Erythroblast (primary cell): ENCODE measurements at places on chromosomes 7 and 10.

GRCh38 chr7:139762886-139763285 lies 14.9 kb downstream of the HIPK2 start:
- no peak for DNase-seq

GRCh38 chr10:58414270-58415041 lies 29.2 kb downstream of the TFAM start:
- no peak for DNase-seq

GRCh38 chr7:50853311-50853710 lies 70.6 kb upstream of the GRB10 start:
- no peak for DNase-seq

- DNase-seq: no peak
These were observed 21.8 kb upstream of the SMNDC1 start for GRCh38 chr10:110326351-110327032.

DNA sequence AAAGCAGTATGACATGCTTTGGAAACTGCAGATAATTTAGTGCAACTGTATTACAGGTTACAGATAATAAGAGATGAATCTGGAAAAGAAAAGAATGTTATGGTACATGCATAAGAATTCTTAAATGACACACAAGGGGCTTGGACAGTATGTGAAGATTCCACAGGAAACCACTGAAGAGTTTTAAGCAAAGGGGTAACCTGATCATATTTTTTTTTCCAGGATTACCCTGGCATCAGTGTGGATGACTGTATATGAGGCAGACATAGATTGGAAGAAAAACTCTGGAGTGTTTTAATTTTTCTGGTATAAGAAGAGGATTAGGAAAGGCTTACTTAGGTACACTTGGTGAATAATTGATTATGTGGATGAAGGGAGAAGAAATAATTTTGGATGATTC lies 8.1 kb downstream of the TFPI2 start:
- DNase-seq: no peak

DNA sequence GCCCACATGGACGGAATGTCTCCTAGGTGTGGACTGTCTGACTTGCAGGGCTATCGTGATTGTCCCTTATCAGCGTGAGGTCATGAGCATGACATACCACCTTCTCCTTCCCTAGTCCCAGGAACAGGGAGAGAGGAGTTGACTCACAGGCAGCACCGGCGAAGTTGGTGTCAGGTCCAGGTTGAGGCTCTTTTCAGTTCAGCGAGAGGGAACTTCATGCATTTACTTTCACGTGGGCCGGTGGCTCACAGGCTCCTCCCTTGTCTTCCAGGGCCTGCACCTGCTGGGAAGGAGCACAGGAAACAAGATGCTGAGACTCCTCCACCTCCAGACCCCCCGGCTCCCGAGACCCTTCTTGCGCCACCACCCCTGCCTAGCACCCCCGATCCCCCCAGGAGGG lies 46.1 kb downstream of the PROSER2 start:
- DNase-seq: peak; percentile 59

DNA sequence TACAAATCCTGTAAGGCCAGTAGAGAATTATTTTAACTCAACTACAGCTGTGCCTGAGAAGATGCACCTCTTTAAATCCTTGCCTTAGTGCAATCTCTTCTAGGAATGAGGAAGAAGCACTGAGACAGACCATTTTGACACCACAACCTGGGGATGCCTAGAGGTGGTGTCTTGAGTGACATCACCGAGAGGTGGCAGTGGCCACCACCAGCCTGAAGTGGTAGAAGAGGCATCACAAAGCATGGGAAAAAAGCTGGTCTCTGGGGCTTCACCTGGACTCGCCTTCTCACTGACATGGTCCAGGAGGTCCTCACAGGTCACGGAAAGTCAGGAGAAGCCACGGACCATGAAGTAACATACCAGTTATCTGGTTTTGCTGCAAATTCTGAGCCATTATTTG lies 99.2 kb upstream of the PDLIM1 start:
- no peak for DNase-seq

GRCh38 chr10:72081772-72082590 lies 6.4 kb downstream of the SPOCK2 start:
- no peak for DNase-seq

GRCh38 chr7:141541375-141541774 lies 9.8 kb upstream of the AGK start:
- no peak for DNase-seq

GRCh38 chr10:50260791-50261281 lies 9.5 kb upstream of the ASAH2 start:
- DNase-seq: no peak

DNA sequence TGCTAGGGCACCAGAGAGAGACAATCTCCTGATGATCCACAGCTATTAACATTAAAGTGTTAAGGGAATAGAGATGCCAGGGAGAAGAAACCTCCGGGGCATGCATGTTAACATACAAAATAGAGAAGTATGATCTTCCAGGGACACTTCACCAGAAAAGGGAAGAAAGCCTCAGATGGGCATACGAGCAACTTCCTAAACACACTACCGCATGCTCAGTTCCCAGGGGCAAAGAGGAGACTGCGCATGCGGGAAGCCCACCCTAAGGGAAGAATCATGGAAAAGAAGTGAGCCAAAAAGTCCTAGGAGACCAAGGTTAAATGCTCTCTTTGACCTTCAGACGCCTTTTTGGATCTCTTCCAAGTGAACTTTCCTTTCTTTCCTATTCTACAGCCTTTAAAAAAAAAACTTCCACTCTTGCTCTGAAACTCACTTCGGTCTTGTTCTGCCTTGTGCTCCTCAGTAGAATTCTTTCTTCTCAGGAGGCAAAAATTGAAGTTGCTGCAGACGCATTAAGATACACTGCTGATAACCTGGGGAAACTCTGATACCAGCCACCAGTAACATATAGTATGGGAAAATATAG lies 1211.3 kb downstream of the REEP3 start:
- DNase-seq: no peak

- peak; percentile 71 for DNase-seq
These were observed 630 bp downstream of the RSBN1L start for GRCh38 chr7:77696643-77697534.

GRCh38 chr7:128197589-128197988 lies 43.5 kb upstream of the LEP start:
- DNase-seq: no peak

DNA sequence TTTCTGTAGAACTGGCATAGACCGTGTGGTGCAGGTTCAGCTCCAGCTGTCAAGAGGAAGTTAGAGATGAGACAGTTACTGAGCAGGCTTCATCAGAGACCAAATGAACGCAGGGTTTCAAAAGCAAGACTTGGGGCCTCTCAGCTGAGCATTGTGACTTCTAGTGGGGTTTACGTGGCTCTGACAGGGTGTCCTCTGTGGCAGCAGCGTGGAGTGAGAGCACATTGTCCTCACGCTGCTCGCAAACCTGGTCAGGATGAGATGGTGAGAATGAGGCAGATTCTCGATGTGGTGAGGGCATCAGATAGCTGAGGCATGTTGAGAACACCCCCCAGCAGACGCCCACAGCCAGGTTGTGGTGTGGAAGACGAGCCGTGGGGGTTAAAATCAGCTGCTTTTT lies 126.0 kb downstream of the DNAJB6 start:
- DNase-seq: no peak

- no peak for DNase-seq
These were observed 524.4 kb upstream of the FOXK1 start for GRCh38 chr7:4157651-4158050.

DNA sequence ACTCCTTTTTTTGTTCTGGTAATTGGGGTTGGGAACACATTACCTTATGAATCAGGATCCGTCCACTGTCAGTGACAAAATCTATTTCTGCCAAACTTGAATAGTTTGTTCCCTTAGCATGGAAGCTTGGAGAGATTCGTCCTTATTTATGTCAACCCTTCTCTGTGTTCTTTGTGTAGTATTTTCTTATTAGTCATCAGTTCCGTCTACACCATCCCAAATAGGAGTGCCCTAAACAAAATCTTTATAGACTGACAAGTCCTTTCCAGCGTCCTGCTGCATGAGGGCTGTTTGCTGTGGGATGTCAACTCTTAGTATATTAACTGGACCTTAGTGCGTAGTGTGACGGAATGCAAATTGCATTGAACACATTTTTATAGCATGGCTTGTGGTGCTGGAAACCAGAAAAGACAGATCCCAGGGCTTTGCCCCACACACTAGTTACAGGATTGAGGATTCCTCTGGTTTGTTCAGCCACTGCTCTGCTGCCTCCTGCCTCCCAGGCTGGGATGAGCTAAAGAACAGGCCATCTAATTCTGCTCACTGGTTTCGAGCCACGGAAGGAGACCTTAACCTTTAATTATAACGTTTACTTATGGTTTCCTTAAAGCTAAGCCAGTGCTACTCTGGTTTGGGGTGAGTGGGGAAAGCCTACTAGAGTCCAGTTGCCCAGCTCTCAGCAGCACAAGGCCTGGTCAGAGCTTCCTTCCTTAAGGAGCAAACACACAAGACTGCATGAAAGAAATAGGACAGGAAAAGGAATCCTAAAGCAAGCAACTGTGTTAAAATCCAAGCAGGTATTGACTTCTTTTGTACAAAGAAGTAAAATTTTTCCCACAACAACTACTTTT lies 194.4 kb downstream of the CCSER2 start:
- DNase-seq: no peak

GRCh38 chr10:109981650-109982049 lies 26.1 kb upstream of the ADD3 start:
- DNase-seq: no peak

DNA sequence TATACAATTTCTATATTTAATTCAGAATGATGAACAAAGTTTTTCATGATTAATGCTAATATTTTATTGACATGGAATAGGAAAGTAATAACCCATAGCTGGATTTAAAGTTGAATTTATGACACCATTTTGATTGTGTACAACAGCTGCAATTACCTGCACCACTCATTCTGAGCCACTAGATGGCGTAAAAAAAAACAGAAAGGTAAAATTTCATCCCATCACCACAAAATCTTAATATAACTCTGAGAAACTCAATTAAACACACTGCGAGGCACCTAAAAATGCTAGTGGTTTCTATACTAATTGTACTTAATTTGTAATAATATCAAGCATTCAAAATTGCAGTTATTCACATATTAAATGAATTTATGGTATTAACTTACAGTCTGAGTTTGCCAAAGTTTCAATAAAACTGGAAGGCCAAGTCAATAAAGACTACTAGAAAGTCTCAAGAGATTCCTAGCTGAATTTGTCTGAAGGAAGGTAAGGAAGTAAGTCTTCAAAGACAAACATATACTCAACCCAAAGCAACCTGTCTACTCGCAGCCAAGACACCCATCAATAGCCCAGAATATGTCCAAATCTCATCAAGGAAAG lies 182.5 kb downstream of the SKAP2 start:
- peak; percentile 47 for DNase-seq

- DNase-seq: no peak
These were observed 10.0 kb upstream of the CPA2 start for GRCh38 chr7:130256704-130257103.

- no peak for DNase-seq
These were observed 78.4 kb downstream of the LYZL2 start for GRCh38 chr10:30550967-30551815.

GRCh38 chr7:33979807-33980355 lies 74.5 kb downstream of the BMPER start:
- DNase-seq: no peak

GRCh38 chr7:98802088-98802780 lies 67.6 kb downstream of the TMEM130 start:
- DNase-seq: peak; percentile 35

DNA sequence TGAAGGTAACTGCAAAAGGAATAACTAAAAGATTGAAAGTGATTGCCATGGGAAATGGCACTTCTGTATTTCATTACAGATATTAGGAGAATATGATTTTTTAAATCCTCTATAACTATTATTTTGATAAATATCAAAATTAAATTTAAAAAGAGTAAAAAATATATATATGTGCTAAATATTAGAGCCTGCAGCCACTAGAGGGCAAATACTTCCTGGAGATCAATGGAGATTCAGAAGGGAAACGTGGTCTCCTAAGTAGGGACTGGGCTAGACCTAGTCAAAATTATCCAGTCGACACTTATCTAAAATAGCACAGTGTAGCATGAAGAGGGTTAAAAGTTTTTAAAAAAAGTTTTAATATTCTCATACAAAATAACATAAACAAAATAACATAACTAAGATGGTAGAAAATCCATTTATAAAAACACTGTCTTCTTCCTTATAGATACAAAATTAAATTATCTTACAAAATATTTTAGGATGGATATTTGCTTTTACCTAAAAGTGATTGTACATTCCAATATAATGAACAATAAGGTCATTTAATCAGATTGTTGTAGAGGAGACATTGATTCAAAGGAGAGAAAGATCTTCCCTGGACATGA lies 434.3 kb downstream of the MDFIC start:
- DNase-seq: no peak

DNA sequence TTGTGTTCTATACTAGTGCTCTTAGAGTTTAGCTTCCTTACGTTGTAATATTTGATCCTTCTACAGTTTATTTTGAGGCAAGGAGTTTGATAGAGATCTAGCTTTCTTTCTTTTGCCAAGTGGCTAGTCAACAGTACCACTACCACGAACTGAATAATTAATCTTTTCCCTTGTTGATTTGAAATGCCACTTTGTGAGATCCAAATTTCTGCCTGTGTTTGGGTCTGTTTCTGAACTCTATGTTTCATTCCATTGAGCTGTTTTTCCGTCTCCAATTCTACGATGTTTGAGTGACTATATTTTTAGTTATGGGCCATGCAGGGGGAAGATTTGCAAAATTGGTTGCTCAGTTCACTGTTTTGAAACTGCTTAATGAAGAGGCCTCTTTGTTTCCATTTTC lies 134.7 kb downstream of the KIAA1217 start:
- no peak for DNase-seq

DNA sequence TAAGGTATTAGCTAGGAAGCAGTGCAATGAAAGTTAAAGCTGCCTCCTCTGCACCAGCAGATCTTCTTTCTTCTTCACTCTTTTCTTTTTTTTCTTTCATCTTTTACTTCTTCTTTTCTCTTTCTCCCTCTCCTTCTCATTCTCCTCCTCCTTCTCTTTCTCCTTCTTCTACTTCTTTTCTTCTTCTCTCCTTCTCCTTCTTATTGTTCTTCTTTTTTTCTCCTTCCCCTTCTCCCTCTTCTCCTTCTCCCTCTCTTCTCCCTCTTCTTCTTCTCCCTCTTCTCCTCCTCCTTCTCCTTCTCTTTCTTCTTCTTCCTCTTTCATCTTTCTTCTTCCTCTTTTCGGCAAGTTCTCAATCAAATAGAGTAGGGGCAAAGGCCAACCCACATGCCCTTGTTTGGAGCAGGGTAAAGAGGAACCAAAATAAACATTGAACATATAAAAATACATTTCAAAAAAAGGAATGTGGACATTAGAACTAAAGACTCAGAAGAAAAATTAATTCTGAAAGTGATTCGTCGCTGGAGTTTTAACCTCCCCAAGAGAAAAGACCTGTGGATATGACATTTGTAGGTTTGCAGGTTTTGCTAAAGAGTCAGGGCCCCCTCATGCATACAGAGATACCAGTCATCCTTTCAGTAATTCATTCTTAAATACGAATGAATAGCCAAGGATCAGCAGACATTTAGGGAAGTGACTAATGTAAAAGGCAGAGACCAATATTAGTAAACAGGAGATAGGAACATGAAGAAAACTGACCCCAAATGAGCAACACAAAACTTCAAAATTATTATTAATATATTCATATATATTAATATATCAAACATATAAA lies 93.0 kb upstream of the RSU1 start:
- no peak for DNase-seq
